AG08396 (cell line): ENCODE measurements at places on chromosomes 3 and 15.
A peak's percentile ranks its signal among the peaks of the same experiment; 100 is the strongest.

- no peak for DNase-seq
Measured at GRCh38 chr3:45946875-45947274, 3.6 kb downstream of the CXCR6 start.

- peak; percentile 85 for DNase-seq
Measured at GRCh38 chr15:25830844-25831451, 32.2 kb downstream of the ATP10A start.

GRCh38 chr15:29686079-29686425 lies 136.2 kb downstream of the TJP1 start:
- DNase-seq = no peak

GRCh38 chr15:50907601-50908208 lies 778 bp upstream of the AP4E1 start:
- DNase-seq = peak; percentile 25

GRCh38 chr3:176697284-176697889 lies 499.9 kb downstream of the TBL1XR1 start:
- DNase-seq = no peak

DNA sequence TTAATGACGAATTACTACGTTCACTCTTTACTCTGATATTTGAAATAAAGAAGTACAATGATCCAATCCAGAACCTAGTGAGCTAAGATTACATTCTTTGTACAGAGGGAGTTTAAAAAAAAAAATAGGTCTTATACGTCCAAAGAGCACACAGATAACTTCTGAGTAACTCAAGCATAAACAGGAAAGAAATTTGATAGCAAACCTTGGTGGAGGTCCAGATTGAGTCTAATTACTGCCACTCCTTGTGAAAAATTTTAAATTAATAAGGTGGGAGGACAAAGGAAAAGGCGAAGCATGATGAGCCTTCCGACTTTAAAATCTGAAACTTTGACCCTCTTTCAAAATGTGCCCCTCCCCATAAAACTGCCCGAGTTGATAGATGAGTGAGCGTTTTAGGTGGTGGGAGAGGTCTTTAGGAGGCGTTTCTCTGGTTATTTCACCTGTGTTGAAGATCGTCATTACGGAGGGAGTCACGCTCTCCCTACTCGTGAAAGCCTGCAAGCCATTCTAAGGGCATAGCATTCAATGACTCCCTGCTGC lies 127.0 kb upstream of the ROBO2 start:
- no peak for DNase-seq

DNA sequence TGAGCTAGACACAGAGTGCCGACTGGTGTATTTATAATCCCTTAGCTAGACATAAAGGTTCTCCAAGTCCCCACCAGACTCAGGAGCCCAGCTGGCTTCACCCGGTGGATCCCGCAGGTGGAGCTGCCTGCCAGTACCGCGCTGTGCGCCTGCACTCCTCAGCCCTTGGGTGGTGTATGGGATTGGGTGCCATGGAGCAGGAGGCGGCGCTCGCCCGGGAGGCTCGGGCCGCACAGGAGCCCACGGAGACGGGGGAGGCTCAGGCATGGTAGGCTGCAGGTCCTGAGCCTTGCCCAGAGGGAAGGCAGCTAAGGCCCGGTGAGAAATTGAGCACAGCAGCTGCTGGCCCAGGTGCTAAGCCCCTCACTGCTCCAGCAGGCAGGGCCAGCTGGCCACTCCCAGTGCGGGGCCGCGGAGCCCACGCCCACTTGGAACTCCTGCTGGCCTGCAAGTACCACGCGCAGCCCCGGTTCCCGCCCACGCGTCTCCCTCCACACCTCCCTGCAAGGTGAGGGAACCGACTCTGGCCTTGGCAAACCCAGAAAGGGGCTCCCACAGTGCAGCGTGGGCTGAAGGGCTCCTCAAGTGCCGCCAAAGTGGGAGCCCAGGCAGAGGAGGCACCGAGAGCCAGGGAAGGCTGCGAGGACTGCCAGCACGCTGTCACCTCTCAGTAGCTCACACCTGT lies 109.7 kb downstream of the NSMCE3 start:
- no peak for DNase-seq

DNA sequence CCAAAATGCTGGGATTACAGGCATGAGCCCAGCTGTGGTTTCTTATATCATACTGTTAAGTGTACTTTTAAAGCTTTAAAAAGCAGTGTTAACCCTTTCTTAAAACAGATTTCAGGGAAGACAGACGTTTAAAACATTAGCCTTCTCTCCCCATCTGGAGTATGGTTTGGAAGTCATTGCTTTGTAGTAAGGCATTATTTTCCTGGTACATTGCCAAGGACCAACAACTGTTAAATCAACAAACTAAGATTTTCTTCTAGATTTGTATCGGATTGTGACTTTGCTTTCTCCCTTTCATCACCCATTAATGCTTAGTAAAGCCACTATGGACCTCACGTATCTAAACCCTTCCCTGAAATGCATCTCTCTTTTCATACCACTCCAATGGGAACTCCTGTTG lies 50.5 kb downstream of the UBE2E1 start:
- no peak for DNase-seq
